Stimulated activated CD8-positive, alpha-beta memory T cell treated with anti-CD3 and anti-CD28 coated beads, Interleukin-15, amount 100 ng/mL, for 4 hours (primary cell): ENCODE measurements at places on chromosomes 7 and 10.

DNA sequence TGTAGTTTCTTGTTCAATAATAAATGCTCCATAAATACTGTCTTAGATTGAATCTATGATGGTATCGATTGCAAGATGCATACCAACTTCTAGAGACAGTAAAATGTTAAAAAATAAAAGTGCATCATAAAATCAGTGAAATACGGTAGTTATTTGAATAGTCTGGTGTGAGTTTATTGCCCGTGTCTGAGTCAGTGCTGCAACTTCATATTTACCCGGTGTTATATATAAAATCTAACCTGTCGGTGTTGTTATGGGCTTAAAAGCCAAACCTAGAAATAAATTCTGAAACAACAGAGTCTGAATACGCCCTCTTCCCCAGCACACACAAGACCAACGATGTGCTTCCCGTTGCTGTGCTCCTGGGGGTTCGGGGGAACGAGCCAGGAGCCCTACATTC is 16.3 kb downstream of the MACROH2A2 start:
- no peak for DNase-seq

GRCh38 chr10:78366663-78367411 is 333.2 kb downstream of the RPS24 start:
- no peak for DNase-seq

GRCh38 chr10:84329196-84329611 is 815 bp downstream of the CCSER2 start:
- peak; percentile 29 for DNase-seq

DNA sequence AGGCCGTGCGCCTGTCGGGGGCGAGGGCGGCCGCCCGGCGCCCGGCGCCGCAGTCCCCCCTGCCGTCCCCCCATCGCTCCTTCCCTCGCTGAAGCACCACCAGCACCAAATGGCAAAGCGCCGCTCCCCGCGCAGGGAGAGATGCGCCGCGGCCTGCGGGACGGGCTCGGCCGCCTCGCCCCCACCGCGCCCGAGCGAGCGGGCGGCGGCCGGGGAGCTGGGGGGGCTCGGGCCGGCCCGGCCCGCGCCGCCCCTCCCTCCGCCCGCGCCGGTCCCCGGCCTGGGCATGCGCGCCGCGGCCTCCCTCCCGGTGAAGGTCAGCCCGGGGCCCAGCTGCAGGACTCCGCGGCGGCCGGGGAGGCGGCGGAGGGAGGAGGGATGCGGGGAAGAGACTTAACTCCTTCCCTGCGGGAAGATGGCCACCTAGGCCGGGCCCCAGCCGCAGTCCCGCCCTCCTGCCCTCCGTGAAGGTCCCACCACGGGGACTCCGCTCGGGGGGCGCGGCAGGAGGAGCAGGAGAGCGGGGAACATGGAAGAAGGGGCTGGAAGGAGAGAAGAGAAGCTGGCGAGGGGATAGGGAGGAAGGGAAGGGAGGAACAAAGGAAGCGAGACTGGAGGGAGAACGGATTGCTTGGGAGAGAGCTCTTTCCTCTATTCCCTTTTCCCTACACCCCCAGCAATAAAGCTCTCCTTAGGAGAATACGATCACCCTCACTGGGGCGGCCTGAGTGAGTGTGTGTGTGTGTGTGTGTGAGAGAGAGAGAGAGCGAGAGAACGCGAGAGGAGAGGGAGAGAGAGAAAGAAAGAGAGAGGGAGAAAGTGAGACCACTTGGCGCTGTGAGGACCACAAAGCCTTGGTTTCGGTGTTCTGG is 3.4 kb upstream of the SMARCD3 start:
- no peak for DNase-seq

GRCh38 chr7:82397879-82398524 is 45.6 kb downstream of the CACNA2D1 start:
- DNase-seq = no peak

- DNase-seq = no peak
Measured at GRCh38 chr10:26423722-26424121, 14.4 kb upstream of the APBB1IP start.
